ENCODE measurements at places on chromosomes 3 and 15. TPM values are rescaled to one million over a fixed set of nuclear protein-coding genes. Genes with fewer than 3 reads are reported as not detected.

The NUDT16 gene
- 10.6 TPM for total RNA-seq

The TRPM1 gene
- total RNA-seq: 6.0 TPM

DNA sequence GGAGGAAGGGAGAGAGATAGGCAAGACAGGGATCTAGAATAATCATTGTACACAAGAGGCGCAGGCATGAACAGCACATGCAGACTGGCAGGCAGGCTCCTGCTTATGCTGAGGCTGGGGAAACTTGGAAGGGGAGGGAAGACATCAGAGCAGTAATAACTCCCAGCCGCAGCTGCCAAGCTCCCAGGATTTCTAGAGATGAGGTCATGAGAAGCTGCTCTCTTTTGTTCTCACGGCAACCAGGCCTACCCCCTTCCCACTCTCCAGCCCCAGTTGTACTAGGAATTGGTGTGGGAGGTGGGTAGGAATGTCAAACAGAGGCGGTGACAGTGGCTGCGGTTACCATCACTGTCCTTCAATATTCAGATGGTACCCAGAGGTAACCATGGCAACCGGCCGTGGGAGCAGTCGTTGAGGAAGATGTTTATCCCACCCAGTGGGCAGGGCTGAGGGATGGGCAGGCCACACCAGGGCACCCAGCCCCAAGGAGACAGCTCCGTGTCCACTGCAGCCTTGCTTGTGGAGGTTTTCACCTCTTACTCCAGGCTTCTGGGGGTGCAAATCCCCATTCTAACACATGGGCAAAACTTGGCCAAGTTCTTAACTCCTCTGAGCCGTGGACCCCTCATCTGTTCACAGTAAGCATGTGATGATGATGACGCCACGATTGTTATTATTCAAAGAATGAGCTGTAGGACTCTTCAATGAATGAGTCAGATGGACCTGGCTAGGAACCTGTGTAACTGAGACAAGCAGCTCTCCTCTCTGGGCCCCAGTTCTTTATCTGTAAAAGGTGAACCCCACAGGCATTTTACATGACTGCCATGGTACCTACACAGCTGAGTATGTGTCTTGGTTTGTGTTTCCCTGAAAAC, 360.8 kb upstream of the PROK2 start:
- peak; percentile 95 for DNase-seq

The PLIN1 gene
- 2.2 TPM for total RNA-seq

DNA sequence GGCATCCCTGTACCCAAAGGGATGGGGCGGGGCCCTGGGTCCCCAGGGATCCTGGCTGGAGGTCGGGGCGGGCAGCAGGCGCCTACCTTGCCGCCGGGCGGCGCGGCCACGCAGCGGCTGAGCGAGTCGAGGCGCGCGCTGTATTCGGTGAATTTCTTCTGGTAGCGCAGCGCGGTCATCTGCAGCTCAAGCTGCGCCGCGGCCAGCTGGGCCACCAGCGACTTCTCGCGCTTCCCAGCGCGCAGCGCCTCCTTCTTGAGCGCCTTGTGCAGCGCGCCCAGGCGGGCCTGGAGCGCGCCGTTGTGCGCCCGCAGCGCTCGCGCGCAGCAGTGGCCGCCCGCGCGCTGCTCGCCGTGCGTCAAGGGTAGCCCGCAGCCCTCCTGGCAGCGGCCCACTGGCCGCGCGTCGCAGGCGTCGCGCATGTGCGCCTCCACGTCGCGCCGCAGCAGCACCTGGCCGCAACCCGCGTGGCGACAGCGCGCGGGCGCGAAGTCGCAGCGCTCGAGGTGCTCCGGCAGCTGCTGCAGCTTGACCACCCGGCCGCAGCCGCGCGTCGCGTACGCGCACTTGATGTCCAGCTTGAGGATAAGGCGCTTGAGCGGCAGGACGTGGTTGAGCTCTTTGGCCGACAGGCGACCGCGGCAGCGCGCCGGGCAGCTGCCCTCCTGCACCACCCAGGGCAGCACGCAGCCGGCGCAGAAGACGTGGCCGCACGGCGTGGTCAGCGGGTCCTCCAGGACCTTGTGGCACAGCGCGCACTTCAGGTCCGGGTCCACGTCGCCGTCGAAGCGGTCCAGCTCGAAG, 522 bp downstream of the PDZRN3 start:
- DNase-seq: no peak

GRCh38 chr3:30708472-30708871, 102.1 kb downstream of the TGFBR2 start:
- no peak for DNase-seq

The SERPINI2 gene
- 3.1 TPM for total RNA-seq

GRCh38 chr15:45948181-45948621, 313.4 kb downstream of the SQOR start:
- no peak for DNase-seq

GRCh38 chr3:52507359-52507758, 12.2 kb downstream of the STAB1 start:
- DNase-seq: peak; percentile 73

- no peak for DNase-seq
These were observed 139.9 kb downstream of the GREM1 start for GRCh38 chr15:32857732-32858131.

The ZNF660 gene
- total RNA-seq: 19.0 TPM

The HIGD2B gene
- not detected for total RNA-seq

DNA sequence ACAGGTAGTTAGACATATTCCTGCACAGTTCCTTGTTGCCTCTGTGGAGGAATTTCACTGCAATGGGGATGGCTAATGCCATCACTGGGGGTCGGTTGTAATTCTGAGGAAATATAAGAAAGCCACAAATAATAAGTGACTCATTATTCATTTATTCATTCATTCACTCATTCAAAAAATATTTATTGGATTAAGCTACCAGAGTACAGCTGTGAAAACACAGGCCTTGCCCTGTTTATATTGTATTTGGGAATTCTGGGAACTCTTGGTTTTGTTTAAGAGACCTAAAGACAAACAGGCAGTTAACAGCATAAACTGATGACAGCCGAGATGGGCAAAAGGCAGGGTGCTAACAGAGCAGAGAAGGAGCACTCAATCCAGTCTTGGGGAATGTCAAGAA, 23.6 kb downstream of the PTX3 start:
- no peak for DNase-seq

GRCh38 chr3:127226946-127227842, 34.3 kb downstream of the PRR23E start:
- no peak for DNase-seq

- peak; percentile 36 for DNase-seq
These were observed 62.7 kb upstream of the ZNF148 start for GRCh38 chr3:125437631-125438435.

- DNase-seq: no peak
These were observed 37.8 kb downstream of the GPR171 start for GRCh38 chr3:151165226-151165625.

The GNAT1 gene
- not detected for total RNA-seq

The CSPG5 gene
- 18.1 TPM for total RNA-seq

The SLC6A20 gene
- 2.9 TPM for total RNA-seq

- peak; percentile 66 for DNase-seq
These were observed 181.3 kb upstream of the CTDSPL start for GRCh38 chr3:37680401-37680800.

GRCh38 chr3:105944721-105945120, 75.9 kb upstream of the CBLB start:
- DNase-seq: no peak

GRCh38 chr15:90998737-90999136, 4.4 kb upstream of the PRC1 start:
- DNase-seq: no peak

The OXTR gene
- 57.5 TPM for total RNA-seq

The CD80 gene
- total RNA-seq: 4.1 TPM

GRCh38 chr3:63992516-63993209, 30.6 kb downstream of the PSMD6 start:
- no peak for DNase-seq

- peak; percentile 27 for DNase-seq
These were observed 22.1 kb upstream of the LARS2 start for GRCh38 chr3:45366290-45366689.

DNA sequence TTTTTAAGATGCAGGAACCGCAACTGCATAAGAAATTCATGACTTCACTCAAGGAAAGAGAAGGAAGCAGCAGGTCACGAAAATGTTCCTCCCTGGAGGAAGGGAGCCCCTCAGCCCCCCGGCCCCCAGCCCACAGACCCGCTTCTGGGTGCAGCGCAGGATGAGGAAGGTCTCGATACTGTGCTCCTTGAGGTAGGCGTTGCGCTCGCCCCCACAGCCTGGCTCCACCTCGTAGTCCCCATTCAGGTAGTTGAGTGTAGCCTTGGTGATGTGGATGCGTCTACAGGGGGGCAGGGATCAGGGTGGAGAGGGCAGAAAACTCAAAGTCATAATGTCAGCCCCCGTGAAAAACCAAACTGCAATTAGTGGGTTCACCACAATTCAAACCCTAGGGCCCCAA, 121.4 kb downstream of the ADCY5 start:
- no peak for DNase-seq

GRCh38 chr3:182735672-182736071, 57.6 kb upstream of the ATP11B start:
- peak; percentile 83 for DNase-seq

The KIAA1143 gene
- 26.7 TPM for total RNA-seq

- no peak for DNase-seq
These were observed 24.0 kb upstream of the BSN start for GRCh38 chr3:49530231-49530630.

The C3orf49 gene
- total RNA-seq: not detected

DNA sequence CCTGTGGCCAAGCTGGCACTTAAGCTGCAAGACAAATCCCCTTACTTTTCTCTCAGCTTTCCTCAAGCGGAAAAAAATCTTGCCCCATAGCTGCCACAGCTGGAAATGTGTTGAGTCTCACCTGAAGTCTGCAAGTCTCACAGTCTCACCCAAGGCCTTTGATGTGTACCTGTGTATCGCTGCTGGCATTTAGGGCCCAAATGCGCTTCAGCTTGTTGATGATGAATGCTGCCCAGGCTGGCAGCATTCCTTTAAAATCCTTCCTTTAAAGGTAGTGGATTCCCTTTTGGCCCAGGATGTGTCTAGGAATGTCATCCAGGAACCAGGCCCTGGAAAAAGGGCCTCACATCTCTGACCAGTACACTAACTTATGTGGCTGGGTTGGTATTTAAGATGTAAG, 7.0 kb downstream of the OR5K4 start:
- no peak for DNase-seq

- no peak for DNase-seq
These were observed 191.5 kb downstream of the FOXB1 start for GRCh38 chr15:60195611-60196010.

The ADGRG7 gene
- total RNA-seq: 2.9 TPM

GRCh38 chr3:52019352-52020080, 23.8 kb upstream of the RPL29 start:
- DNase-seq: no peak

The PSMD2 gene
- 191 TPM for total RNA-seq

GRCh38 chr15:47614360-47615011, 102.8 kb upstream of the SEMA6D start:
- no peak for DNase-seq

The GPR149 gene
- total RNA-seq: 1.7 TPM

- no peak for DNase-seq
These were observed 158.1 kb downstream of the PTPRG start for GRCh38 chr3:61719278-61719977.

GRCh38 chr3:138418601-138419206, 15.7 kb upstream of the ESYT3 start:
- DNase-seq: no peak

DNA sequence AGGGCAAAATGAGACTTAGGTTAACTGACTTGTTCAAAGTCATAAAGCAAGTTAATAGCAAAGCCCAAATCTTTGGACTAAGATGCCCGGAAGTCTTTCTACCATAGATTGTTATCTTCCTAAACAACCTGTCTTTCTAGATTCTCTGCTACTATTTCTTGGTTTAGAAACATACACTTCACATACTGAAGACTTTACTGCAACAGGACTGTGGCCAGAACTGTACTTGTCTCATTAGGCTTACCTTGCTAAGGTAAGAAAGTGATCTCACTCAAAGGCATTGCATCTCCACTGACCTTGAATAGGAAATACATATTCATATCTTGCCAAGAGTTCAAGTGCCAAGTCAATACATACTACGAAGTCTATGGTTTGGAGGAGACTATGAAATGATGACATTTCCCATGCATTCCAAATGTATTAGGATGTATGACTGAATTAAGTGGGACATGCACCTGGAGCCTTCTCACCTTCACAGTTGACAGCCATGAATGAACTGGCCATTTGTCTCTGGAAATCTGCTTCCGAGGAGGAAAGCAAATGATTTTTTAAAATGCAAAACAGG, 5.0 kb downstream of the ZDHHC3 start:
- DNase-seq: peak; percentile 24

The CDCP1 gene
- 0.72 TPM for total RNA-seq

- peak; percentile 13 for DNase-seq
These were observed 106.3 kb downstream of the RORA start for GRCh38 chr15:61122647-61123375.

The SEMA3F gene
- total RNA-seq: 9.1 TPM
